Activated CD8-positive, alpha-beta memory T cell treated with anti-CD3 and anti-CD28 coated beads, Interleukin-2, amount 10 ng/mL, durations not matched to agents 7 days and 5 days (primary cell): ENCODE measurements at places on chromosomes 12 and 14. TPM values are rescaled to one million over a fixed set of nuclear protein-coding genes. Genes with fewer than 3 reads are reported as not detected.
A peak's percentile ranks its signal among the peaks of the same experiment; 100 is the strongest.

Gene CHPT1
- total RNA-seq: 14.3 TPM

Gene IKZF4
- 15.8 TPM for total RNA-seq

Gene PYGL
- 0.91 TPM for total RNA-seq

Gene COX8C
- not detected for total RNA-seq

Gene COPS7A
- total RNA-seq: 28.2 TPM

Gene C3AR1
- total RNA-seq: 10.7 TPM

Gene CISTR
- not detected for total RNA-seq

- H3K27ac ChIP-seq: no peak overlapping the region
- H3K36me3 ChIP-seq: no peaks in the 10 kb centered on the region
- no peak overlapping the region for H3K4me3 ChIP-seq
Observed at GRCh38 chr12:123767613-123768012, 5.5 kb downstream of the DNAH10 start.

GRCh38 chr12:106342397-106343213 lies 14.9 kb upstream of the POLR3B start:
- no peaks in the 10 kb centered on the region for H3K4me1 ChIP-seq
- H3K36me3 ChIP-seq: no peaks in the 10 kb centered on the region
- DNase-seq: no peak
- no peak overlapping the region for H3K4me3 ChIP-seq
- H3K27ac ChIP-seq: no peak overlapping the region
- no peaks in the 10 kb centered on the region for H3K27me3 ChIP-seq

GRCh38 chr12:15863372-15863771 lies 18.8 kb upstream of the STRAP start:
- no peaks in the 10 kb centered on the region for H3K36me3 ChIP-seq
- H3K27me3 ChIP-seq: peaks cover 43% of the 10 kb centered on the region
- peaks cover 6% of the 10 kb centered on the region for H3K4me1 ChIP-seq
- no peak for DNase-seq

DNA sequence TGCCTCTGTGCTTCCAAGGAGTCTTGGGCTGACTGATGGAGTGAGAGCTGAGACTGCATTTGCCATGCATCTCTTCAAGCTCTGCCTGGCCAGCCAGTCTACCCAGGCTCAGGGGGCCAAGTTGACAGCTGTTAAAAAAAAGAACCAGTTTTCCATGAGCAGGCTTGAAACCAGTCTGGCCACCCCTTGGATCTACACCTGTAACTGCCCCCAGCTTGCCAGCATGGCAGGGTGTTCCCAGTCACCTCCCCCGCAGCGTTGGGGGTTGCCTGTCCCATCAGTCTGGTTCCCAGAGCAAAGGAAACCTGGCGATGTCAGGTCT lies 202.7 kb downstream of the ZFP36L1 start:
- peaks cover 5% of the 10 kb centered on the region for H3K4me1 ChIP-seq
- no peak for DNase-seq
- no peak overlapping the region for H3K27ac ChIP-seq
- H3K27me3 ChIP-seq: no peaks in the 10 kb centered on the region
- H3K36me3 ChIP-seq: no peaks in the 10 kb centered on the region

DNA sequence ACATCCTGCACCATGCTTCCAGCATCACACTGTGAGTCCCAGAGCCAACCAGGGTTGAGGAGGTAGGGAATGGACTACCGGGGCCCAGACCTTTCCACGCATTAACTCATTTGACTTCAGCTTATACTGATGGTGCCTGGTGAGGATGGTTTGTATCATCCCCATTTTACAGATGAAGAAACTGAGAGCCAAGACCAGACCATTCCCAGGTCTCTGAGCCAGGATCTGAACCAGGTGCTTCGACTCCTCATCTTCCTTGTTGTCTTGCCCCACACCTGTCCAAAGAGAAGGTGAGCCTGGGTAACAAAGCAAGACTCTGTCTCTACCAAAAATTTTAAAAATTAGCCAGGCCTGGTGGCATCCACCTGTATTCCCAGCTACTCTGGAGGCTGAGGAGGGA lies 64.4 kb downstream of the MVK start:
- H3K27ac ChIP-seq: no peak overlapping the region
- no peak overlapping the region for H3K4me3 ChIP-seq
- DNase-seq: no peak
- no peaks in the 10 kb centered on the region for H3K4me1 ChIP-seq

- no peak overlapping the region for H3K4me3 ChIP-seq
- no peak for DNase-seq
- H3K4me1 ChIP-seq: peaks cover 13% of the 10 kb centered on the region
- H3K36me3 ChIP-seq: no peaks in the 10 kb centered on the region
- H3K27ac ChIP-seq: no peak overlapping the region
- H3K27me3 ChIP-seq: peaks cover 65% of the 10 kb centered on the region
Observed at GRCh38 chr12:52323001-52323400, 1.8 kb upstream of the KRT83 start.

DNA sequence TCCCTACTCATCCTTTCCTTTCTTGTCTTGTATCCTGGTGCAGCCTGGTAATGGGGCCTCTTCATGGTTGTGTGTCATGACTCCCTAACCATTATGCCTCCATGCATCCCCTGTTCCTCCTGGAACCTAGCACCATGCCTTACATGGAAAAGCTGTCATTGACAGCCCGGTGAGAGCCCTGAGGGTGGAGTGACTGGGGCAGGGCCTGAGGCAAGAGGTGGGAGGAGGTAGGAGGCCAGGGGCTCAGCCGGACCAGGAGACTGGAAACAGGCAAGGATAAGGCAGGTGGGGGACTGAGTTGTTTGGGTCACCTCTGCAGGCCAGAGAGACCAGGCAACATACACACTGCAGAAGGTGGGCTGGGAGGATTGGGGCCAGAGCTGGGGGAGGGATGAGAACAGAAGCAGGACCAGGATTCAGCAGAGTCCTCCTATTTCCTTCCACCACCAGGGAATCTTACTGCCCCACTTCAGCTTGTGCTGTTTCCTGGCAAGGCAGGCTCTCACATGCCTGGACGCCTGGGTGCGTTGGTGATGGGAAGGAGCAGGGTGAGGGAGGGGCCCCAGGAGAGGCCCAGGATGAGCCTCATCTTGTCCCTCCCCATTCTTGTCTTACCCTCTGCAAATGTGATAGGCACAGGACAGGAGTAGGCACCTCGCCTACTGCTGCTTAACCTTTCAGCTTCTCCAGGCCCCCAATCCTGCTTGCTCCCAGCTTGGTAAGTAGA lies at the start of gene LTB4R2:
Gene LTB4R2, plus strand, starts transcription at position 603 of the 727 bp plus-strand sequence. CDS start 525 bp downstream, outside the sequence.
- H3K4me3 ChIP-seq: peak within 1 kb of the TSS; percentile 75
- no peaks in the 10 kb centered on the region for H3K27me3 ChIP-seq
- H3K27ac ChIP-seq: peak within 1 kb of the TSS; percentile 80
- H3K36me3 ChIP-seq: peaks cover 39% of the 10 kb centered on the region

GRCh38 chr12:93913845-93914244 lies 234.5 kb upstream of the PLXNC1 start:
- H3K27ac ChIP-seq: no peak overlapping the region
- H3K27me3 ChIP-seq: peaks cover 8% of the 10 kb centered on the region
- no peak overlapping the region for H3K4me3 ChIP-seq
- H3K36me3 ChIP-seq: no peaks in the 10 kb centered on the region
- no peaks in the 10 kb centered on the region for H3K4me1 ChIP-seq

DNA sequence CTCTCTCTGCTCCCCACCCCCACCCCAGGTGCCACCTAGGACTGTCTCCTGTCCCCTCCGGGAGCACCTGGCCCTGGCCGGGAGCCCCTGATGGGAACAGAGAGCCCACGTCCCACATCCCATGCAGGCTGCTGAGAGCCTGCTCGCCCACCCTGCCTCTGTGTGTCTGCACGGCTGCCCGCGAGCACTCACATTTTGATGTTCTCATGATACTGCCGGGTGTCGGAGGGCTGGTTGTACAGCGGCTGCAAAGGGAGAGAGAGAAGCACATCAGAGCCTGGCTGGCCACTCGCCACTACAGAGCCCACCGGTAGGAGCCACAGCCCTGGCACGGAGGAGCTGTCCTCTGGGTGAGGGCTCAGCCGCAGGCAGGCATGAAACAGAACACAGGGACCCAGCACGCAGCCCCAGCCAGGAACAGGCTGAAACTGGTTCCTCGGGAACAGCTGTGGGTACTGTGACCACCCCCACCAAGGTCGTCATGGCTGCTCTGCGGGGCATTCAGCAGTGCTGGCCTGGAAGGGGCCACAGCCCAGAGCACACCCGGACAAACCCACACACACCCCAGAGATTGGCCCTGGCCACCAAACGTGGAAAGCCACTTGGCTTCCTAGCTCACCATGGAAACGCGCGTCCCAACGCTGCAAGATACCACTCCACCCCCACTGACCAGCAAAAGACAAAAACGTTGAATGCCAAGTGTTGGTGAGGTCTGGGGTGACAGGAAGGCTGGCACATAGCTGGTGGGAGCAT lies 117.6 kb downstream of the NCOR2 start:
- H3K27me3 ChIP-seq: peaks cover under 1% of the 10 kb centered on the region
- DNase-seq: no peak
- H3K36me3 ChIP-seq: peaks cover 3% of the 10 kb centered on the region

GRCh38 chr14:93286212-93286890 lies 46.5 kb downstream of the BTBD7 start:
- H3K4me3 ChIP-seq: no peak overlapping the region
- no peak for DNase-seq
- H3K27ac ChIP-seq: no peak overlapping the region
- no peaks in the 10 kb centered on the region for H3K4me1 ChIP-seq
- H3K36me3 ChIP-seq: peaks cover 8% of the 10 kb centered on the region

- H3K4me1 ChIP-seq: no peaks in the 10 kb centered on the region
- H3K4me3 ChIP-seq: no peak overlapping the region
- no peaks in the 10 kb centered on the region for H3K36me3 ChIP-seq
- no peak for DNase-seq
Observed at GRCh38 chr14:105144666-105145380, 23.8 kb downstream of the JAG2 start.

DNA sequence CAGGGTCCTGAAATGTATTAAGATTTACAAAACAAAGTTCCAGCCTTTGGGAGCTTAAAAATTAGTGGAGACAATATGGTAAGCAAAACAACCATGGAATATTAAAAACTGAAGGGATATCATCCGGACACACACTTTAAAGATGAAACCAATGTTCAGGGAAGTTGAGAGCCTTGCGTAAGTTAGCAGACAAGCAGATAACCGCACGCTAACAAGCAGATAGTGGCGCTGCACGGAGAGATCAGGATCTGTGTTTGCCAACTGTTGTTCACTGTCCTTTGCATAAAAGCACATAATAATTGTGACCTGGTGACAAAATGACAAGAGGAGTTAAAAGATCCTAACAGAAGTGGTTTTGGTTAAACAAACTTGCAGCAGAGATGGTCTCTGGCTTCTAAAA lies 14.3 kb upstream of the TMEM229B start:
- no peak overlapping the region for H3K27ac ChIP-seq
- H3K4me3 ChIP-seq: no peak overlapping the region
- H3K27me3 ChIP-seq: peaks cover 6% of the 10 kb centered on the region
- H3K4me1 ChIP-seq: peaks cover 4% of the 10 kb centered on the region
- DNase-seq: no peak
- no peaks in the 10 kb centered on the region for H3K36me3 ChIP-seq

- peaks cover 4% of the 10 kb centered on the region for H3K36me3 ChIP-seq
- H3K4me3 ChIP-seq: peak within 1 kb of the TSS; percentile 82
- peaks cover 13% of the 10 kb centered on the region for H3K4me1 ChIP-seq
- peaks cover 60% of the 10 kb centered on the region for H3K27me3 ChIP-seq
Observed at GRCh38 chr12:122021822-122022392, at the start of gene BCL7A. Gene BCL7A, plus strand, starts transcription at chr12:122021884. Its CDS starts 208 bp downstream, at chr12:122022092.

- H3K27me3 ChIP-seq: no peaks in the 10 kb centered on the region
- no peak for DNase-seq
- peaks cover 28% of the 10 kb centered on the region for H3K36me3 ChIP-seq
- H3K4me3 ChIP-seq: peak overlapping the region; percentile 92
- peaks cover 38% of the 10 kb centered on the region for H3K4me1 ChIP-seq
Observed at GRCh38 chr12:57523706-57524614, 1.3 kb downstream of the MBD6 start.

- peaks cover 5% of the 10 kb centered on the region for H3K36me3 ChIP-seq
- peaks cover 24% of the 10 kb centered on the region for H3K4me1 ChIP-seq
- DNase-seq: no peak
- no peaks in the 10 kb centered on the region for H3K27me3 ChIP-seq
- no peak overlapping the region for H3K27ac ChIP-seq
Observed at GRCh38 chr14:91089958-91090535, 23.8 kb upstream of the DGLUCY start.

- no peaks in the 10 kb centered on the region for H3K4me1 ChIP-seq
- peaks cover 27% of the 10 kb centered on the region for H3K27me3 ChIP-seq
- DNase-seq: no peak
- H3K27ac ChIP-seq: no peak overlapping the region
- H3K4me3 ChIP-seq: no peak overlapping the region
- H3K36me3 ChIP-seq: no peaks in the 10 kb centered on the region
Observed at GRCh38 chr12:30764251-30764650, 9.5 kb upstream of the CAPRIN2 start.

- no peak overlapping the region for H3K4me3 ChIP-seq
- no peaks in the 10 kb centered on the region for H3K27me3 ChIP-seq
- peaks cover 16% of the 10 kb centered on the region for H3K36me3 ChIP-seq
- no peak for DNase-seq
- H3K4me1 ChIP-seq: no peaks in the 10 kb centered on the region
Observed at GRCh38 chr12:118292836-118293235, 79.9 kb downstream of the TAOK3 start.
